ENCODE measurements at places on chromosomes 11 and 22.

DNA sequence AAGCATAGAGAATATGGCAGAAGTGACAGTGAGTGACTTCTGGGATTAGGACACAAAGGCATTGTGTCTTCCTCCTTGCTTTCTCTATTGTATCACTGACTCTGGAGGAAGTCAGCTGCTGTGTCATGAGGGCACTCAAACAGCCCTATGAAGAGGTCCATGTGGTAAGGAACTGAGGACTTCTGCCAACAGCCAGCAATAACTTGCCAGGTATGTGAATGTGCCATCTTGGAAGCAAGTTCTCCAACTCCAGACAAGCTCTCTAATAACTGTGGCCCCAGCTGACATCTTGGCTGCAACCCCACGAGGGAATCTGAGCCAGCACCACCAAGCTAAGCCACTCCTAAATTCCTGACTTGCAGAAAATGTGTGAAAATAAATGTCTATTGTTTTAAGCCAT is 83.6 kb upstream of the ZBED5 start:
- DNase-seq: no peak

- no peak for DNase-seq
Measured at GRCh38 chr22:20761536-20761935, 12.4 kb upstream of the SERPIND1 start.

DNA sequence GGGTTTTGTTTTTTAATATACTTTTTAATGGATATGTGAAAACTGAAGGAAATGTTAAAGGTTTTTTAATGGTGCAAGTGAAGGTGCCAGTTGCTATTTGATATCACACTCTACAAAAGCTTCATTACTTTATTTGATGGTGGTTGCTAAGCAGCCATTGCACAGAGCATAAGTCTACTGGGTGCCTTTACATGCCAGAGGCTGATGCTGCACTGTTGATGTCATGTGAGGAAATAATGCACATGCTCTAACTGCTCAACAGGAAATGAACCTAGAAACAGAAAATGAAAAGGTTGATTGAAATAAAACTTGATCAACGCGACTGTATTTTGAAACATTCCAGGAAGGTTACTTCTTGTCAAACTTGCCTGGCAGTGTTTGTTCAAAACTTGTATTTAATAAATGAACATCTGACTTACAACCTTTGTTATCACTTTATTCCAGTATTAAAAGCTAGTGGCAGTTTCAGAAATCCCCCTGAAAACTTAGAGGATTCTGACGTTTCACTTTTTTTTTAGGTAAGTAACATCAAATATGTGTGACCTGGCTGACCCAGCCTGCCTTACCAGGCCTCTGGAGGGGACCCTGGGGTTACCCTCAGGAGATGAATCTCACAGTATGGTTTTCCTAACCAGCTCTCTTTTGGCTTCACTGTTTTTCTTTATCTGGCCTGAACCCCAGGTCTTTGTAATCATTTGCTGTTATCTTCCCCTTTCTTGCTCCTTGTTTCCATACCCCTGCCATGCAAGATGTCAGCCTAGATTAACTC is 2.4 kb upstream of the ATP5MG start:
- peak; percentile 17 for DNase-seq

GRCh38 chr11:115919341-115920091 is 415.3 kb upstream of the CADM1 start:
- peak; percentile 8 for DNase-seq

DNA sequence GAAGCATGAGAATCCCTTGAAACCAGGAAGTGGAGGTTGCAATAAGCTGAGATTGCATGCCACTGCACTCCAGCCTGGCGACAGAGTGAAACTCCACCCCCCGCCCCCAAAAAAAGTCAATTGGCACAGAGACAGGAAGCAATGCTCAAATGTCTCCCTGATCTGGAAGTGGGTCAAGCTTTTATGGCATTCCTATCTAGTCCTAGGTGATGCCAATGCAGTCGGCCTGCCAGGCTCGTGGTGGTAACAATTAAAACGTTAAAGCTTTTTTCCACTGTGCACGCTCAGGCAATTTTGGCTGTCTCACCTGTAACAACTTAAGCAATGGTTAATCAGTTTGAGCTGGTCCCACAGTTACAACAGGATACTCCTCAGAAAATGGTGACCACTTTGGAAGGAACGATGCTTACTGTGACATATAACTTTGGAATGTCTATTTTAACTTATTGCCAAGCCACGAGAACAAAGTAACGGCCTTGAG is 18.9 kb upstream of the PISD start:
- no peak for DNase-seq

- DNase-seq: no peak
Measured at GRCh38 chr11:128053981-128054931, 533.1 kb downstream of the ETS1 start.

GRCh38 chr11:126879516-126879915 is 121.1 kb downstream of the KIRREL3 start:
- no peak for DNase-seq

GRCh38 chr11:36056160-36056751 is 112.4 kb downstream of the LDLRAD3 start:
- DNase-seq: no peak

GRCh38 chr11:789943-790342 is at the start of gene CEND1:
TSS of gene CEND1 (minus strand) at chr11:790090. CDS start at chr11:788576, 1,514 bp downstream.
- DNase-seq: peak; percentile 67

DNA sequence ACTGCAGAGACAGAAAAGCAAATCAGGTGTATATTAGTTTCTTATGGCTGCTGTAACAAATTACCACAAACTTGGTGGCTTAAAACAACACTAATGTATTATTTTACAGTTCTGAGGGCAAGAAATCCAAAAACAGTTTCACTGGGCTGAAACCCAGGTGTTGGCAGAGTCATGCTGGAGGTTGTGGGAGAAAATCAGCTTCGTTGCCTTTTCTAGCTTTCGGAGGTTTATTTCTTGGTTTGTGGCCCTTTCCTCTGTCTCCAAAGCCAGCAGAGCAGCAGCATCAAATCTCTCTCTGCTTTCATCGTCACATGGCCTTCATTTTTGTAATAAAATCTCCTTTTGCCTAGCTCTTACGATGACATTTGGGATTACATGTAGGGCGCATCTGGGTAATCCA is 33.0 kb upstream of the OR6M1 start:
- no peak for DNase-seq

- DNase-seq: no peak
Measured at GRCh38 chr11:48109046-48109666, 107.5 kb upstream of the OR4B1 start.

DNA sequence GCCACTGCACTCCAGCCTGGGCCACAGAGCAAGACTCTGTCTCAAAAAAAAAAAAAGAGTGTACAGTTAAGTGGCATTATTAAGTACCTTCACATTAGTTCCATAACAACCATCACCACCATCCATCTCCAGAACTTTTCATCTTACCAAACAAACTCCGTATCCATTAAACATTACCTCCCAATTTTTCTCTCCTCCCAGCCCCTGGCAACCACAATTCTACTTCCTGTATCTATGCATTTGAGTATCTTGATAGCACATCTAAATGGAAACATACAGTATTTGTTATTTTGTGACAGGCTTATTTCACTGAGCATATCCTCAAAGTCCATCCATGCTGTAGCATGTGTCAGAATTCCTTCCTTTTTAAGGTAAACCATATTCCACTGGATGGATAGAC is 46.8 kb downstream of the DGCR2 start:
- no peak for DNase-seq

- no peak for DNase-seq
Measured at GRCh38 chr11:69051381-69052342, 2.9 kb downstream of the TPCN2 start.

DNA sequence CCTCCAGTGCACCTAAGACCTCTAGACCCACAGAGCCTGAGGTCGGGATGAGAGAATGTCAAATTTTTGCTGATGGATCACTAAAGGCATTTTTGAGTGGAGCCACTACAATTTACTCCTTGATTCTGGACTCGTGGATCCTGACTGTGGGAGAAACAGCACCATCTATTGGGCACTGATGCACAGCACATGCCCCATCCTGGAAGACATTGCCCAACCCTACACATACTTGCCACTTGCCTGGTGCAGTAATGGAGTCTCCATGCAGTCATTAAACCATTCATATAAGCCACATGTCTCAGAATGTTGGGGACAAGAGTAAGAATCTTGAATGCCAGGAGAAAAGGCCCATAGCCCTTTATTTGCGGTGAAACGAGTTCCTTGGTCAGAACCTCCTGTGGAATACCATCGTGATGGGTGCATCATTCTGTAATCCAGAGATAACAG is 103.9 kb downstream of the GGTLC2 start:
- peak; percentile 40 for DNase-seq

DNA sequence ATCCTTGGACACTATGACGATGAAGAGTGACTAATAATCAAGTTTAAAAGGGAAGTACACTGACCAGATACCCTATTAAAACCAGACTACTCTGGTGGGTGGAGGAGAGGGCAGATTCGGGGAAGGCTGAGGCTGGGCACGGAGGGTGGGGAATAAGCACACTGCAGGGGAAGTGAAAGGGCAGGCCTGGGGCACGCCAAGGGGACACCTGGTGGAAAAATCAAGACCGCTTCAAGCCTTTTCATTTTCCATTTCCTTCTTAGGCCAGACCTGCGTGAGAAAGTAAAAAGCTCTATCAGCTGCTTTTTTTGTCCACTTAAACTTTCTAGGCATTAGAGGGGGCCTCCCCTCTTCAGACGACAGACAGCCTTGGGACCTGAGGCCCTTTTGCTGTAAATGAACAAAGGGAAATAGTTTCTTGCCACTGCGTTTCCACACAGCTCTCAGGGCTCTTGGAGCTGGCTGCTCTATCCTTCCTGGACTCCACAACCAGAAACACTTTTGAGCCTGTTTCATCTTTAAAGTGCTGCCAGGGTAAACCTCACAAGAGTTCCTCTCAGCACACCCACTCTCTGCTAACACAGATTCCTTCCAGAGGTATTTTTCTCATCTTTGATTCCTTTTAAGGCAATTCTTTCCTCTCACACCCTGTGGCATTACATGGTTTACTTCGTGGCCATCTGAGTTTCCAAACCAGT is 25.0 kb upstream of the SERPIND1 start:
- DNase-seq: no peak

- peak; percentile 38 for DNase-seq
Measured at GRCh38 chr11:6646918-6647679, 8.5 kb downstream of the DCHS1 start.

DNA sequence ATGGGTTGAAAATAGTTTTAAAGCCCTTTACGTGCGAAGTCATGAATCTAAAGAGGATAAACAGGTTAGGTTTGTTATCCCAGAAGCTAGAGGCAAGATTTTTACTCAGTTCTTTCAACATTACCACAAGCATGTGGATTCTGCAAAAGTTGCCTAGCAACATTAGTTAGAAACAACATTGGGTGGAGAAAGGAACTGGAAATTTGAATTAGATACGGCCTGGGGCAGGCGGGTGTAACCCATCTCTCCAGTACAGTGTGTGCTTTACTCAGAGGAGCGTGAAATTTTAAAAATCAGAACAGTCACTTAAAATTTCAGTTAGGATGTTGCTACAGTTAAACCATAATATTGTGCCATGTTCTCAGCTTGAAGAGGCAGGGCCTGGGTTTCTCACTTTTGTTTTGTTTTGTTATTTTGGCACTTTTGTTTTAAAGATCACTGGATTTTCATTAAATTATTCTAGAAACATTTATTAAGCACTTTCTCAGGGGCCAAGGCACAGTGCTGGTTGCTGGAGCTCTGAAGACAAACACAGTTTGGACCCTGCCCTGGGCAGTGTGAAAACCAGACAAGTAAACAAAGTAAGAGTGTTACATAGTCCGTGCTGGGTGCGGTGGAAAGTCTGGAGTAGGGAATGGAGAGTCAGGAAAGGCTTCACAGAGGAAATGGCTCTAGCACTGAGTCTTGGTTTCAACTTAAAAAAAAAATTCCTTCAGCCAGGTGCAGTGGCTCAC is 4.4 kb upstream of the WEE1 start:
- no peak for DNase-seq

DNA sequence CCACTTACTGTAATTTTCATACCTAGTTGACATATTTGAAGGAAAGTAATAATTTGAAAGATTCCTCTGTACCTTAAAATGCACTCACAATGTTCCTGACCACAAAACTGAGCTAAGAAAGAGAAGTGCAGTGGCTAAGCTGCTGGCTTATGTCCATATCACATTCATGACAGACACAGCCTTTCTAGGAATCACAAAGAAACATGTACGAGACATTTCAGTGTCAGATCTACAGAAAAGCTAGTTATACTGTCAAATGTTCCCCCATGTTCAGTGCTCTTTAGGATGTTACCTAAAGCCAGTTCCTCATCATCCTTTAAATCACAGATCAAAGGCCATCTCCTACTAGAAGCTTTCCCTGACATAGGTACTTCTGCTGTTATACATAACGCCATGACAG is 142.2 kb upstream of the C11orf58 start:
- no peak for DNase-seq

DNA sequence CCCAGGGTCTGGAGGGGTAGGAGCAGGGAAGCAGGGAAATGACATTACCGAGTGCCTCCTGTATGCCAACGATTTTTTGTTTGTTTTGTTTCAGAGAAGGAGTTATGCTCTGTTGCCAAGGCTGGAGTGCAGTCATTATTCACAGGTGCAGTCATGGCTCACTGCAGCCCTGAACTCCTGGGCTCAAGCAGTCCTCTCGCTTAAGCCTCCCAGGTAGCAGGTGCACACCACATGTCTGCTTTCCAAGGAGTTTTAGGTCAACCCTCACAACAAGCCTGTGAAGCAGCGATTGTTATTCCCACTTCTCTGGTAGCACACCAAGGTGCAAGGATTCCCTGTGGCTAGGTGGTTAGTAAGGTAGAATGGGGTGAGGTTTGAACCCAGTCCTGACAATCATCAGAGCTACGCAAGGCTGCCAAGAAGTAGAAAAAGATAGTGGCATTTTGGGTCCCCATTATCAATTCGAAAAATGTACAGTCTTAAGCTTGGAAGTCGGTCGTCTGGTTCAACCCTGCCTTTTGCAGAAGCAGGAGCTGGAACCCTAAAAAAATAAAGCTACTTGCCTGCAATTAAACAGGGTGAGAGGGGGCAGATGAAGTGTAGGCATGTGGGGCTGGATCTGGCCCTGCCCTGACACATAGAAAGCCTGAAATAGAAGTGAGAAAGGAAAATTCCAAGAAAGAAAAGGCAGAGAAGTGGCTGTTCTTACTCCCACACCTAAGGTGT is 9.1 kb downstream of the UCP3 start:
- no peak for DNase-seq

DNA sequence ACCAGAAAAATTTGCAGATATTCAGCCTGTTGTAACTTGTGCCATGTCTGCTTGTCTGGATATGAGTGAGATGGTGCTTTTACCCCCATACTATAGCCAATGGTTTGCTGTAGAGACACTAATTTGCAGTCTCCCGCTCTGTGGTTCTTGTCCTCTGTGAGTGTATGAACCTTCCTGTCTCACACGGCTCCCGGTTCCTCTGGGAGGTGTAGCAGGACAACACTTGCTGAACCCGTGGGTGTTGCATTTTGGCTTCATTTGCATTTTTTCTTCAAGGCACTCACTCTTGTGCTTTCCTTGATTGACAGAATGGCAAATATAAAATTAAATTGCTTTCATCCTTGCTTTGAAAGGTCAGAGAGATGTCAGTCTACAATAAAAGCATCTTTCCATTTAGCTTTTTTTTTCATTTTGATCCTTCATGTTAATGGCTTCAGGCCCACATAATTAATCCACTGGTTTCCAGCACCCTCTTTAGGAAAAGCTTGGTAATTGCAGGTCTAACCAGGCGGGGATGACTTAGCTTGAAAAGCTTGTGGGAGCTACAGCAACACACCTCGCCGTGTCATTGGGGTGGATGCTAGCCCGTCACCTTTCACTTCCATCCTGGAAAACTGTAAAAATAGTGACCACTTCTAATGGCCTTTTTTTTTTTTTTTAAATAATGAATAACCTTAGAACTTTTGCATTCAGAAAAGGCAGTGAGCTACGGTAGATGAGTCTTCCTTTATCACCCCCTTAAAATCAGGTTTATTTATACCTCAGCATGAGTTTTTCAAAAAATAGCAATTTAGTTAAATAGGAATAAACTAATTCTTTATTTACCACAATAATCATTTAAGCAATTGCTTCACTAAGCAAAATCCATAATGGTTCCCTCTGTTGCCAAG is 27.4 kb upstream of the ST14 start:
- DNase-seq: peak; percentile 42
